ENCODE measurements at places on chromosomes 11 and 22. TPM values are rescaled to one million over a fixed set of nuclear protein-coding genes. Genes with fewer than 3 reads are reported as not detected.
A peak's percentile ranks its signal among the peaks of the same experiment; 100 is the strongest.

Gene DEUP1
- 0.55 TPM for total RNA-seq

Gene VWA5A
- 62.3 TPM for total RNA-seq

Gene ASPHD2
- 0.31 TPM for total RNA-seq

Gene UBQLN3
- total RNA-seq: not detected

Gene SYTL2
- 53.8 TPM for total RNA-seq

Gene KDELR3
- 12.0 TPM for total RNA-seq

Gene GP1BB
- total RNA-seq: 1.0 TPM

Gene PLAAT3
- 42.4 TPM for total RNA-seq

DNA sequence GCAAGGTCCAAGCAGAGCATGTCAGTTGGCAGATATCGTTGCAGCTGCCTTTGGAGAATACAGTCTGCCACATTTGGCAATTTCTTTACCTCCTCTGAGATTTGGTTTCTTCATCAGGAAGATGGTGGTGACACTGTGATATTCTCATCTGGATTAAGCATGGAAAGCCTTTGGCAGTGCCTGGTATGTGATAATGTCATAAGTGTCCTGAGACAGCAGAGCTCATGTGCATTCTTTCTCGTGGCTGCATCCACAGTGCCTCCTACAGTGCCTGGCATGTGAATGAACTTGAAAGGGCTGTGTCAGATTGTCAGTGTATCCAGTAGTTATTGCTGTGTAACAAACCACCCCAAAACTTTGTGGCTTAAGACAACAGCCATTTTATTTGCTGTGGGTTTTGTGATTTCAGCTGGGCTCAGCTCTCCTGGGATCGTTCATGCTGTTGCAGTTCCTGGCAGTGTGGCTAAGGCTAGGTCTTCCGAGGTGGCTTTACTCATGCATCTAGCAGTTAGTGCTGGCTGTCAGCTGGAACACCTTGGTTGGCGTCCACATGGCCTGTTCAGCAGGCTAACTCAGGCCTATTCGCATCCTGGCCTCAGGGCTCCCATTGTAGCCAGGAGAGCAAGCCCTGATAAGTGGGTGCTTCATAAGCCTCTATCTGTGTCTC is 35.7 kb upstream of the MICAL2 start:
- DNase-seq: no peak

DNA sequence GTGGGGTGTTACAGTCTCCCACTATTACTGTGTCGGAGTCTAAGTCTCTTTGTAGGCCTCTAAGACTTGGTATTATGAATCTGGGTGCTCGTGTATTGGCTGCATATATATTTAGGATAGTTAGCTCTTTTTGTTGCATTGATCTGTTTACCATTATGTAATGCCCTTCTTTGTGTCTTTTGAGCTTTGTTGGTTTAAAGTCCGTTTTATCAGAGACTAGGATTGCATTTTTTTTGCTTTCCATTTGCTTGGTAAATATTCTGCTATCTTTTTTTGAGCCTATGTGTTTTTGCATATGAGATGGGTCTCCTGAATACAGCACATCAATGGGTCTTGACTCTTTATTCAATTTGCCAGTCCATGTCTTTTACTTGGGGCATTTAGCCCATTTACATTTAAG is 97.6 kb downstream of the PDE3B start:
- no peak for DNase-seq

- DNase-seq: no peak
These were observed 15.5 kb downstream of the TEF start for GRCh38 chr22:41397143-41397811.

GRCh38 chr11:65868076-65868667 is 4.4 kb downstream of the EFEMP2 start:
- DNase-seq: no peak

GRCh38 chr22:23216461-23217170 is 36.3 kb downstream of the BCR start:
- DNase-seq: no peak

DNA sequence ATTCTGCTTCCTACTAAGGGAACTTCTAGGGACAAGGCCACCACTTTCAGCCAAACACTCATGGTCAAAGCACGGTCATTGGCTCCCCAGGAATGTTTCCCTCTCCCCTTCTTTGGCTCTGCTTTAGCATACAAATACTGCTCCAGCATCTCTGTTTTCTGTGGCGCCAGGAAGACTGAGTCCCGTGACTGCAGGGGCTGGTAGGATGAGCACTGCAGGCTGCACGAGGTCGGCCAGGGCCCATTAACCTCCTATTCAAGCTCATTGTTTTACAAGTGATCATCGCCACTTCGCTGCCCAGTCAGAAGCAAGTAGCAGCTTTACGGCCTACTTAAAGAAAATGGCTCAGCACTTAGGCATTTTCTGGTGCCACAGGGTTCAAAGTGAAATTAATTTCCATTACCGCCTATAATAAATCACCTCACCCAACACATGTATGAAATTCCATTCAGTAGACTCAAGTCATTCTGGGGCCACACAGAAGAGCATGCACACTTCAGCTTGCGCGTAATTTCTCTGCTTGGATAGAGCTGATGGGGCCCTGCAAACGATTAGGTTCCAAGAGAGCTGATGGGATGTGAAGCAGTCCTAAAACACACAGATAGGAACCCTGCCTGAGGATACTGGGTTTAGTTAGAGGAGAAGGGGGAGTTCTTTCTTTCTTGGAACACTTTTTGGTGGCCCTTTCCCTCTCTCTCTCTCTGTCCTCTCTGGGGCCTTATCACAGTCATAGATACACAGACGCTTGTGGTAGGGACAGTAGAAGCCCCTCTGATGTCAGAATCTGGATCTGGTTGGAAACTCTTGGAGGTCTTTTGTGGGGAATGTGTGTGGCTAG is 173.7 kb downstream of the KIF18A start:
- DNase-seq: no peak

GRCh38 chr11:27812341-27812740 is 112.1 kb upstream of the BDNF start:
- DNase-seq: no peak

GRCh38 chr11:3109921-3110706 is 52.9 kb upstream of the CARS1 start:
- DNase-seq: peak; percentile 40

- DNase-seq: no peak
These were observed 156.5 kb downstream of the FCHSD2 start for GRCh38 chr11:72985645-72986044.

DNA sequence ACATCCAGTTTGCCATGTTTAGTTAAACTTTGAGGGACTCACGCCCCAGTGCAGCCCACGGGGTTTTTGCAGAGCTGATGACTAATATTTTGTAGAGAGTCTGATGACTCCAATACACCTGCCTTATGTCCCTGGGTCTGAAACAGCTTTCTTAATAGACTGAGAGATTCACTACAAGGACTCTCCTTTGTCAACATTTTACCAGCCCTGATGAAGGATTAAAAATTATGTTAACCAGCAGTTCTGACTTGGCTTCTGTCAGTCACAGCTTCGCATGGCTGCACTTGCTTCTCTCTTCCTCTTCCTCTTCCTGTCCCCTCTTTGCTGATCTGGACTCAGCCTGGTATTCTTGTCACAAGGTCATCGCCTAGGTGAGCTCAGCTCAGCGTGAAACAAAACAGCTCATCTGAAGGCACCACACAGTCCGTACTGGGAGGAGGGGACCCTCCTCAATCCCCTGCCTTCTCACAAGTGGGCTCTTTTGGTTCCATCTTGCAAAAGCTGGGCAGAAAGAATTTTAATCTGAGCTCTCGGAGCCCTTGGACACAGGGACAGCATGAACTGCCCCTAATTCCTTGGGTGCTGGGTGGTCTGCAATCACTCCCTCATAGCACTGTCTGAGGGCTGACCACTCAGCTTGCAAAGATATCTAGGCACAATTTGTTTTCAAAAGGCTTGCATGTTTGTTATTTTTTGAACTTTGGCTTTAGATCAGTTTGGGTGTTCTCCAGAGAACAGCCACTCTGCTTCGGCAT is 38.1 kb upstream of the POU2AF1 start:
- no peak for DNase-seq

- no peak for DNase-seq
These were observed 30.5 kb downstream of the ARAP1 start for GRCh38 chr11:72721689-72722049.

GRCh38 chr11:35214792-35215193 is 75.8 kb downstream of the CD44 start:
- no peak for DNase-seq

DNA sequence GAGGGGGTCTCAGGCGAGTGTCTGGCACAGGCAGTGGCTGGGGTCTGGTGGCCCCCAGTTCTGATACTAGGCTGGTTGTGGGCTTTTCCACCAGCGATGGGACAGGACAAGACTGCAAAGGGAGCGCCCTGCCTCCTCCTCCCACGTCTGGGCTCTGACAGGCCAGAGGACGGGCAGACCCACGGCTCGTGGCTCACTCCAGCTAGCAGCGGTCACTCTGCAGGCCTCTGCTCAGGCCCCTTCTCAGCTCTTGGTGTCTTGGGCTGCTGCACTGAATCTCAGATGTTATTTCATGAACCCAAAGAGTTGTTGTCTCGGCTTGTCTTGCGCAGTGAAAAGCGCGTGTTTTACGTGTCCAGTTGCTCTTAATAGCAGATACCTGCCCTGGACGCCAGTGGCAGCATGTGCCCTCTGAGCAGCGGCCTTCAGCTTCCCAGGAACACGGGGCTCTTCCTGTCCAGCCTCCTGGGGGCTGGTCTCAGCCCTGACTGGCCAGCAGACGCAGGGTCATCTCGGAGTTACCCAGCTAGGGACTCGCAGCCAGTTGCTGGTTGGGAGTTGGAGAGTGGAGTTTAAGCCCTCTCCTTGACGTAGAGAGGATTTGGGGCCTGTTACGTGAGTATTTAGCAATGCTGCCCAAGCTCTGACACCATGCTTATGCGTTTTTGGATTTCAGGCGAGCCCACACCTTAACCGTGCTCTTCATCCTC is 9.6 kb downstream of the PTDSS2 start:
- no peak for DNase-seq

- no peak for DNase-seq
These were observed 83.8 kb upstream of the SOX6 start for GRCh38 chr11:16440136-16440535.

DNA sequence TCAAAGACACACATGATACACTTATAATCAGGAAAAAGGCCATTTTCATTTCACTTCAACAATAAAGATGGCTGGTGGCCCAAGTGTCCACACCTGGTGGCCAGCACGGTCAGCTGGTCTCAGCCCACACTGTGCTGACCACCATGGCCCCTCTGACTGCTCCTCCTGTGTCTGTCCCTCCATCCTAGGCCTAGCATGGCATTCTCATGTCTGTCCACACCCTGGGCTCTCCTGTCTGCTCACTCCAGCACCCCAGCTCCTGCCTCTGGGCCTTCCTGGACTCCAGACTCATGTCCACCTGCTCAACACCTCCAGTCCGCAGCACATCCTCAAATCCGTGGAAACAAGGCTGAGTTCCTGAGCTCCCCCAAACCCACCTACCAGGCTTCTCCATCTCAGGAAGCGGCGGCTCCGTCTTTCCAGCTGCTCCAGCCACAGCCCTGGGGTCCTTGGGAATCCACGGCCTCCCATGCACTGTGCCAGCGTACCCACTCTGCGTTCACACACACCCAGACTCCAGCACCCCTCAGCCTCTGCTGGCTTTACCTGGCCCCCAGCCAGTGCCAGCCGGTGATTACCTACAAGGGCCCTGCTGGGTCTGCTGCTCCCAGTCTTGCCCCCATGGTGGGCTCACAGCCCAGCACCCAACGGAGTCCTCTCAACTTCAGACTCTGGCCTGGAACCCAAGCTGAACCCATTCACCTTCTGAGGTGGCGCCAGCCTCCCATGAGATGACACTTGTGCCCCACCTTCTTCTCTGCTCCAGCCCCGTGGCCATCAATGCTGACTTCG is 13.9 kb downstream of the SIRT3 start:
- peak; percentile 30 for DNase-seq

DNA sequence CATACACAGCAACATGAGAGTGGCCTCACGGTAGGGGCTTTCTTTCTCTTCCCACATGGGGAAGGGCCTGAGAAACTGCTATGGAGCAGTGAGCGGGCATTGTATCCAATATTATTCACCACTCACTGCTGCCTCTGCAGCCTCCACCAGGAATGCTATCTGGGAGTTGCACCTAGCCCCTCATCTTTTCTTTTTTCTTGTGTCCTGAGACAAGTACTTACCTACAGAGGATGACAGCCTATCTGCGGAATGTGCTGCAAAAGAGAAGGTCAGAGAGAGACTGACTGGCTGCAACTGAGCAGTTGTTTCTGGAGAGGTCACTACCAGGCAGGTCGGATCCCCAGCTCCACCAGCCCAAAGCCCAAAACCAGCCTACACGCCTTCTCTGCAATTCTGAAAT is 52.1 kb upstream of the HTATIP2 start:
- no peak for DNase-seq

DNA sequence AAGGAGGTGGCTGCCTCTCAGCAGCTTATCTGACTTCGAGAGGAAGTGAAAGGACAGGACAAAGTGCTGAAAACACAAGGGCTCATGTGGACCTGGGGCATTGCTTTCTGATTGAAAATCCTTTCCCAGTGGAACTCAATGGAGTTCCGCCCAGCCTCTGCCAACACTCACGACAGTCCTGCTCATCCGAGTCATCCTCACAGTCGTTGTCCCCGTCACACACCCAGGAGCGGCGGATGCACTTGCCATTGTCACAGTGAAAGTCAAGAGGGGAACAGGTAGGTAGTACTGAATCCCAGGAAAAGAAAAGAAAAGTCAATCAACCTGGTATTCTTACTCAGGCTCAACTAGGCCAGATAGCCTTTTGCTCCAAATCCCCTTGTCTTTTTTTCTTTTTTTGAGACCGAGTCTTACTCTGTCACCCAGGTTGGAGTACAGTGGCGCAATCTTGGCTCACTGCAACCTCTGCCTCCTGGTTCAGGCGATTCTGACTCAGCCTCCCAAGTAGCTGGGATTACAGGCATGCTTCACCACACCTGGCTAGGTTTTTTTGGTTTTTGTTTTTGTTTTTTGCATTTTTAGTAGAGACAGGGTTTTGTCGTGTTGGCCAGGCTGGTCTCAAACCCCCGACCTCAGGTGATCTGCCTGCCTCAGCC is 18.1 kb downstream of the LRP4 start:
- DNase-seq: no peak

DNA sequence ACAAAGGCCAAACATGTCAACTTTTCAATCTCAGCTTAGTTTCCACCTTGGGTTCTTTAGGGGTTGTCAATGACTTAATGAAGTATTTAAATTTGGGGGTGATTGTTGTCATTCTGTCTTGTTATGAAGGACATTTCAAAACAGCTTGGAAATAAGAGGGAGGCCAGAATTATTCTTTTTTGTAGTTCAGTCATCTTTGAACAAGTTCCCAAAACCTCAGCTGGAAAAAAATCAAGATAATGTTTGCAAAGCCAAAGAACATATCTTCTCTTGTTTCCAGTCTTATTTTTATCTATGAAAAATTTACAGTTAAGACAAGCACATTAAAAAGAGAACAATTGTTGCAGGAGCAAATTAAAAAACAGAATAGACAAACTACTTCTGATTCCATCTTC is 612.8 kb downstream of the INSC start:
- no peak for DNase-seq

DNA sequence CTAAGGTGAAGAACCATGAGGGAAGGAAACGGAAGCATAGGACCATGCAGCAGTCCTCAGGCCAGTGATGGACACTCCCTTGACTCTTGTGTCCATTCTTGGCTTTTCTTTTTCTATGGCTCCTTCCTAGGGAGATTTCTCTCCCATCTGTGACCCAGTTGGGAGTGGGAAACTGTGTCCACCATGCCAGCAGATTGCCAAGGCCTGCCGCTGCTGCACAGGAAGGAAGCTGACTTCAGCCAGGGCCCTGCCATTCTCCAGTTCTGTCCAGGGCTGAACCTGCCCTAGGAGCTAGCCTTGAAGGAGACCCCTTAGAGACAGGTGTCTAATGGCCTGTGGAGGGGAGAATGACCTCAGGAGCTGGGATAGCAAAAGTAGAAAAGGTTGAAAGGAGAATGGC is 17.4 kb downstream of the SSH3 start:
- no peak for DNase-seq

Measured in adrenal gland (tissue), 19 donors.